ENCODE measurements at places on chromosomes 1 and 21. TPM values are rescaled to one million over a fixed set of nuclear protein-coding genes. Genes with fewer than 3 reads are reported as not detected.

SYDE2 gene
- 1.0 TPM for total RNA-seq

BCL2L15 gene
- 0.65 TPM for total RNA-seq

LCE6A gene
- not detected for total RNA-seq

VAV3 gene
- 1.6 TPM for total RNA-seq

LORICRIN gene
- total RNA-seq = not detected

ATF6 gene
- total RNA-seq = 14.3 TPM

HORMAD1 gene
- total RNA-seq = 6.0 TPM

PDIK1L gene
- total RNA-seq = 2.3 TPM

CCDC30 gene
- 0.80 TPM for total RNA-seq

VANGL2 gene
- 1.2 TPM for total RNA-seq

ETV3L gene
- not detected for total RNA-seq

CIART gene
- 0.55 TPM for total RNA-seq

ASCL5 gene
- not detected for total RNA-seq

TNFRSF18 gene
- total RNA-seq = not detected

TMEM81 gene
- total RNA-seq = 2.6 TPM

FGGY gene
- 2.4 TPM for total RNA-seq

CATSPERE gene
- total RNA-seq = not detected

SPRR3 gene
- not detected for total RNA-seq

C1orf226 gene
- 0.73 TPM for total RNA-seq

DNTTIP2 gene
- 52.4 TPM for total RNA-seq

KRTAP10-2 gene
- total RNA-seq = not detected

ANKRD45 gene
- 0.14 TPM for total RNA-seq

S100A3 gene
- total RNA-seq = 90.5 TPM

MSH4 gene
- total RNA-seq = 0.03 TPM

NTNG1 gene
- not detected for total RNA-seq

LRRN2 gene
- total RNA-seq = 16.6 TPM

STUM gene
- not detected for total RNA-seq

HES2 gene
- 3.1 TPM for total RNA-seq

CYP4A11 gene
- total RNA-seq = not detected

INSRR gene
- total RNA-seq = not detected

Data from A549 treated with DMSO at 1 μM for 4 hours (cell line).